ENCODE measurements at places on chromosomes 13 and 19.

DNA sequence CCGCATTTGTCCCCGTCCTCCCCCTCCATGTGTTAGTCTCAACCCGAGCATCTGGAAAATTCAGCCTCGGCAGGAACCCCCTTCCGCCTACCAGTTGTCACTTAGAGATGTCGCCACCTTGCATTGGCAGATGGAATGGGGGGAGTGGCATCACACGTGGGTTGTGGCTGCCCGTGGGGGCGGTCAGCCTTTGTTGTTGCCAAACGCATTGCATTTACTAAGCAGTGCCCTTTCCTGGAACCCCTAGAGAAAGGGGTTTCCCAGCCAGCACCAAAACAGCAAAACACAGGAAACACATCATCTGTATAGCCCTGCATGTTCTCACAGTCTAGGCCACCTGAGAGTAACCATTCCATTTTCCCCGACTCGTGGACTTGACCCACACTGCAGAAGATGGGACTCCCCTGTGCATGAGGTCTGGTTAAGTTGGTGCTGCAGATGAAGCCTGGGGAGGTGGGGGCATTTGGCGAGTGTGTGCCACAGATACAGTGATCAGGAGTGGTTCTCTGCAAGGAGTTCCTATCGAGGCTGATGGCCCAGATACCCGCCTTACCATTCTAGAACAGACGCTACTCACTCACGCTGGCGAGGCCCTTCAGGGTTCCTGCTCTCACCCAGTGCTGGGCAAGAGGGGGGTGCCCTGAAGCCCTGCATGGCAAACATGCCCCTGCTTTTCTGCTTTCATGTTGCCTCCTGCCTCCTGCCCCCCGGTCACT is 38.3 kb downstream of the TMED1 start:
- no peak for DNase-seq

- DNase-seq, result no peak
These were observed 26.0 kb downstream of the ATP8A2 start for GRCh38 chr13:25397763-25398162.

- no peak for DNase-seq
These were observed 7.2 kb downstream of the RNASEH2B start for GRCh38 chr13:50916701-50917184.

DNA sequence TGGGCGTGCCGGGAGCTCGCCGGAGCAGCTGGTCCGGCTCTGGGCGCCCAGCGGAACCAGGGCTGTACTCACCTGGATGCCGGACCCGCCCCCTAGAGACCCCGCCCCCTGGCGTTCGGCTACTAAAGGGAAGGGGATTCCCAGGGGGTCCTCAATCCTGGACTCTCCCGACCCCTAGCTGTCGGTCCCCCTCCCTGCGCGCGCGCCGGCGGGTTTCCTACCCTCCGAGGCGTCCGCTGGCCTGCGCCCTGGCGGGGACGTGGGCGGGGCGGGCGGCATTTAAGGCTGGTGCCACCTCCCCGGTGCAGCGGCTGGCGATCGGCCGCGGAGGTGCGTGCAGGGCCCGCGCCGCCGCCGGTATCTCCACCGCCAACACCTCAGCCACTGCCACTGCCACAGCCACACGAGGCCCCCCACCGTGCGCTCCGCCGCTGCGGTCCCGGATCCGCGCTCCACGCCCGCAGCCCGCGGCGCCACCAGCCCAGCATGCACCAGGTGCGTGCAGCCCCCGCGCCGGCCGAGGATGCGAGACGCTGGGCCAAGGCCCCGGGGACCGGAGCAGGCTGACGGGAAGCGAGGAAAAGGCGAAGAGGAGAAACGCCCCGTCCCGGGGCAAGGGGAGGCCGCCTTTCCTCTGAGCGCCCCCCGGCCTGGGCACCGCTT is at the start of gene ATP12A:
Gene ATP12A, plus strand, starts transcription at position 151 of the 663 bp plus-strand sequence. Its CDS starts 336 bp downstream, at position 487.
- peak; percentile 30 for DNase-seq

GRCh38 chr13:21147827-21148226 is 28.5 kb downstream of the SKA3 start:
- DNase-seq, result no peak

DNA sequence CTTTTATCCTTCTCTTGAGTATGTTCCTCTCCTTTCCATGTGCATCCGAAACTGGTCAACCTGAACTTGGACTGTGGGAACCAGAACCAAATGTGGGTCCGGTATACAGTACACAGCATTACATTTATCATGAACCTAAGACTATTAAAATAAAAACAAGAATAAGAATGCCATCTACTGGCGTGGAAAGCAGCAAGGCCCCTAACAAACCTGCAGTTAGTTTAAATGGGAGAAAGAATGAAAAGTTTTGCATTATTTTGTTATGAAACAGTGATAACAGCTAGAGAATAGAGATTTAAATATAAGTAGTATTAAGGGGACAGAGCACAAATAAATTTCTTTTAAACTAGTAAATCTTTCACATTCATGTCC is 159.5 kb downstream of the RBM26 start:
- no peak for DNase-seq

DNA sequence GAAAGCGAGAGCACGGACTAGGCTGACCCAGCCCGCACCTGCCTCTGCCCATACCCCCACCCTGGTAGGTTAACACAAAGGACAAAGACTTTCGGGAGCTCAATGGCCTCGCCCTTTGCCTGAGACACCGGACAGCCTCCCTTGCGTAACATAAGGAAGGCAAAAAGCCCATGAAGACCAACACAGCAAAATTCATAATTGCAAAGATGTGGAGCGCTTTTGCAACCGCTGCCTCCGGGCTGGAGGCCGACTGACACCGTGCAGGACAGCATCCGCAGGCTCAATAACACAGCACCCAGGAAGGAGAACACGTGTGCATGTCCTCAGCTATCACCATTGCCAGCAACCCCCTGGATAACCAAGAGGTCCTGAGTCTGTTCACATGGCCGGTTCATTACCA is 15.4 kb downstream of the LILRA1 start:
- no peak for DNase-seq

GRCh38 chr19:44777715-44778347 is at the start of gene CBLC:
Gene CBLC (plus strand): TSS chr19:44777890. CDS start chr19:44777932, 42 bp downstream.
- DNase-seq, result no peak

DNA sequence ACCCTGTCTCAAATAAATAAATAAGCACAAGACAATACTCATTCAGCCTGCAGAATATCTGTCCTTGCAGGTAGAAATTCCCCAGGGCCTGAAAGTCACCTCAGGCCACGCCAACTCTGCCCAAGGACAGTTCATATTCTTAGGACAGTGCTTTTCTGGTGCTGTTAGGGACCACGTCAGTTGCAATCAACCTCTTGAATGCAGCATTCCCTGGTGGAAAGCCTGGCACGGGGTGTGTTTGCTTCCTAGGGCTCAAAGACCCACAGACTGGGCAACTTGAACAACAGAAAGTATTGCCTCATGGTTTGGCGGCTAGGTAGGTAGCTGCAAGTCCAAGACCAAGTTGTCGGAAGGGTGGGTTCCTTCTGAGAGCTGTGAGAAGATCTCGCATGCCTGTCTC is 160.3 kb downstream of the KCTD15 start:
- DNase-seq, result no peak

DNA sequence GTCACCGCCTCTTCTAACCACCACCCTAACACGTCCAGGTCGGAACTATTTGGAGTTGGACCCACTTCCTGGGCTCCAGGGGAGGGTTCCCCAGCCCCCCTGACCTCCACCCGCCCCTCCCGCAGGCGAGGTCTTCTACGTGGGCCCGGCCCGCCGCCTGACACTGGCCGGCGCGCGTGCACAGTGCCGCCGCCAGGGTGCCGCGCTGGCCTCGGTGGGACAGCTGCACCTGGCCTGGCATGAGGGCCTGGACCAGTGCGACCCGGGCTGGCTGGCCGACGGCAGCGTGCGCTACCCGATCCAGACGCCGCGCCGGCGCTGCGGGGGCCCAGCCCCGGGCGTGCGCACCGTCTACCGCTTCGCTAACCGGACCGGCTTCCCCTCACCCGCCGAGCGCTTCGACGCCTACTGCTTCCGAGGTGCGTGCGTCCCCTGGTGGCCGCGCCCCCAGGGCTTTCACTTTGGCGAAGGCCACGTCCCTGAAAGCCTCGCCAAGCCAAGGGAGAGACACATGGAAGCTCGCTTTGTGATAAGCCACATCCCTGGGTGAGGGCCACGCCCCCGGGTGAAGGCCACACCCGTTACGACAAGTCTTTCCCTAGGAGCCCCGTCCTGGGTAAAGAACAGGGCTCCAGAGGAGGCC is 13.2 kb downstream of the NCAN start:
- DNase-seq, result peak; percentile 60
